Suppressor macrophage treated with lipopolysaccharide for 1 hour (primary cell): ENCODE measurements at places on chromosomes 3 and 15.

DNA sequence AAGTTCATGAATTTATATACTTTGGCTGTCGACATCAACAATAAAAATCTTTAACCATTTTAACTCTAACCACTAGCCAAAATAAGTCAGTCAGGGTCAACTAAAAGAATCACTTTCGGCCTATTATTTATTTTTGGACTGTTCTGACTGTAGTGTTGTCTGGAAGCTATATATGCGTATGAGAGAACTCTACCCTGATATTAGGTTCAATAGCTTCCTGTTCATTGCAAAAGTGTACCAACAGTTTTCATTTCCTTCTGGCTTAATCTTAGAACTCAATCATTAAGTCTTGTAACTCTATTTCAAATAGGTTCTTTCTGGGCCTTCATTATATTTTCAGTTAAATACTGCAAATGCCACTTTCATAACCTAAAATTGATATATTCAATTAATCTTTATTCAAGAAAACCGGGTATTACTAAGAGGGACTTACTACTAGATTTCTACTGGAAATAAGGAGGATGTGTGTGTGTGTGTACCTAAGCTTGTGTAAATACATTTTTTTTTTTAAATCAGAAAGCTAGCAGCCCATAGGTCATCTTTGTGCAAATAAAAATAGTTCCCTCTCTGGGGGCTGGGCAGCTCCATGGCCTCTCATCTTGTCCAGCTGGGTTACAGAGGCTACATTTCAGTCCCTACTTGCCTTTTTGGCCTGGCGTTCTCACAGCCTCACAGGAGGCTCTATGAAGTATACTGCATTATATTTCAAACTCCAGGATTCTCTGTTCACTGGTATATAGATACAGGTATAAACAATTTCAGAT is 5.8 kb downstream of the SERPINI2 start:
- DNase-seq: no peak

DNA sequence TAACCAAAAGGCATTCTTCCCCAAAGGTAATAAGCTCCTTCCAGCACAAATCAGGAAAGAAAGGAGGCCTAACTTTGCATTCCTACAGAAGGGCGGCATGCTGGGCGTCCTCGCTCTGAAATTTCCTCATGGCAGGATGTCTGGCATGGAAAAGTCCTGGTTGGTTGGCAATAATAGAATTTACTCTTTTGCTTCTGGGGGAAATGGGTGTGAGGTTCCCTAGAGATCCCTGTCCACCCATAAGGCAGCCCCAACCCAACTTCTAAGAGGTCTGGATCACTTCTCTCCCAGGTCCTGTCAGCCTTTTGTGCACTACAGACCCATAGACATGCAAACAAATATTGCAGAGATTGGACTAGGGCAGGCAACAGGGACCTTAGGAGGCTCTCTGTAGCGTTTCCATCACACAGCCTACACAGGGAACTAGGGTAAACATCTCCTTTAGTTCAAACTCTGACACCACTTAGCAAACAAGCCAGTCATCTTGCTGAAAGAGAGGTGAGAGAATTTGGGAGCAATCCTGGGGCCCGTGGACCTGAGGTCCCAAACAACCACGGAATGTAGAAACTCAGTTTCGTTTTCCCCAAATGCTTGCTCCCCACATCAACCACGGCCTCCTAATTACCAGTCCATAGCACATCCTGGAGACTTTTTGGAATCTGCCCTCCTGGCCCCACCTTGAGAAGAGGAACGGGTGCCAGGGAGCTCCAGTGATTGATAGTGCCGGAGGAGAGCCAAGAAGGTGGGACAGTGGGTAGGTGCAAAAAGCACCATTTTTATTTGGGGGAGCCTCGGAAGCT is 2.1 kb downstream of the ZIC4 start:
- DNase-seq: no peak

GRCh38 chr3:190345027-190345821 is 23.0 kb upstream of the CLDN1 start:
- DNase-seq: peak; percentile 64

- DNase-seq: no peak
Observed at GRCh38 chr3:69686056-69686455, 53.2 kb upstream of the MITF start.

- DNase-seq: no peak
Observed at GRCh38 chr3:15042936-15043335, 22.2 kb downstream of the MRPS25 start.

GRCh38 chr3:188680189-188680588 is 491.6 kb upstream of the TPRG1 start:
- DNase-seq: no peak

- no peak for DNase-seq
Observed at GRCh38 chr15:81411051-81411450, 37.0 kb upstream of the TMC3 start.

- no peak for DNase-seq
Observed at GRCh38 chr3:59424268-59425010, 374.6 kb upstream of the CFAP20DC start.

DNA sequence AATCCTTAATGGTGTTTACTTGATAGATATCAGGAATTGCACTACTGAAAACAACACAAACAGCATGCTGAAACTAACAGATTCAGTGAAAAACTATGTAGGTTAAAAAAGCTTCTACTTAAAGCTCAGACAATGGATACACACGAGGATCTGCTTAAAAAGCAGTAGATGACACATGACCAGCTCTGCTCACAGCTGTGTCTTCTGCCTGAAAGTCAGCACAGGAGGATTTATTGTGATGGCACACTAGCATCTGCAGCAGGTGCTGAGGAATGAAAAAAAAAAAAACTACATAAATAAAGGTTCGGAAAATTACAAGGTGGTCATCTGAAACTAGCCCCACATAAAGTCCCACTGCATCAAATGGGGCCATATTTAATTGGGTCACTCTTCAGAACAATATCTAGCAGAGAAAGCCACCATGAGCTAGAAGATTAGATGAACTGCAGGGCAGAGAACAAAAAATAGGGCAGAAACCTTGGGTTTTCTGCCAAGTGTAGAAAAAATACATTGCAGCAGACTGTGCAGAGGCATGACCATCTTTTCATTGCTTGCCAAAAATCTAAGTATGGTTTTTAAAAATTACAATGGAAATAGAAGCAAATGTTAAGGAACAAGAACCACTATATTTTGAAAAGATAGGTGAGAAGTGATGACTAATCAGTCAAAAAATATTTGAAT is 13.2 kb upstream of the GOLM2 start:
- no peak for DNase-seq

GRCh38 chr3:54535619-54536018 is 392.2 kb downstream of the LRTM1 start:
- DNase-seq: no peak

DNA sequence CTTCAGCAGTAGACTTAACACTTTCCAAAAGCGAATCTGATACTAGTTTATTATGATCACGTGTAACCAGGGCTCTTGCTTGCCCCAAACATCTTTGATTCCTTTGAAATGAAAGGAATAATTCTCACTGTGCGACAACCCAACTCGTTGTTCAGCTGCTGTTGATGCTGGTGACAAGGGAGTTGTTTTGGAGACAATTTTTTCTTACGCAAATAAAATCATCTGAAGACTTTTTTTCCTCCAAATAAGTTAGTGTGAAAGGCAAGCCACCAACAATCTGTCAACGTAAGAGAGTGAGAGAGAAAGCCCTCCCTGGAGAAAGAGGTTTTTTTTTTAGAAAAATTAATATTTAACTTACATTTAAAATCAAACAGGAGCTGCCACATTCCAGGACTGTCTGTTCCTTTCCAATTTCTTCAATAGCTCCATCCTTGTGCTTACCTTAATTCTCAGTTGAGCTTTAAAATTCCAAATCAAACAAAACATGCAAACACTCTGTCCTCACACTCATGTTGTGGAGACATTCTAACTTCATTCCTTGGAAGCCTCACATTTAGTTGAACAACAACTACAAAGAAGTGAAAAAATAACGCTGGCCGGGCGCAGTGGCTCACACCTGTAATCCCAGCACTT is 4.9 kb upstream of the P3H2 start:
- no peak for DNase-seq

- peak; percentile 59 for DNase-seq
Observed at GRCh38 chr3:31565288-31565687, 32.6 kb downstream of the STT3B start.

GRCh38 chr3:127277561-127277960 is 10.3 kb downstream of the PRR20G start:
- DNase-seq: peak; percentile 89

DNA sequence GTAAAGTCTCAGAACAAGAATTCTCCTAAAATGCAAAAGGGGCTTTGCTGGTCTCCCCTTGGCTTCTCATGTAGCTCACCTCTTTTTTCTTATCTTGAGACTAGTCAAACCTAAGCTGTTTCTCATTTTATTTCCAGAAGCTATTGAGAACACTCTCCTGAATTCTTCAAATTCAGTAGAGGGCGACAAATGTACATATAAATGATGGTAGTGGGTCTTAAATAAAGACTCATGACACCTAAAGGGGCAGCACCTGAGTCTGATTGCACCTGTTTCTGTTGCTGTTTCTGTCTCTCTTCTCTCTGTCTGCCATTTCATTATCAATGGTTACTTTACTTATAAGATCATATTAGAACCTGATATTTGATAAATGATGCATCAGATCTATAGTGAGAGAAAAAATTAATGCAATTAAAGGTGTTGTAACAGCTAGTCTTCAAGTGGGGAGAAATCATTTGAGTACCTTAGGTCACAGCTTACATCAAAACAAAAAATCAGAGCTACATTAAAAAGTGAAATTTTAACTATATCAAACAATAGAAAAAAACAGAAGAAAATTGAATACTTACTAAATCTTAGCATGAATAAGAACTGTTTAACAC is 7.0 kb downstream of the ADIPOQ start:
- peak; percentile 54 for DNase-seq

- DNase-seq: no peak
Observed at GRCh38 chr3:63556401-63556800, 96.1 kb upstream of the SNTN start.

- peak; percentile 4 for DNase-seq
Observed at GRCh38 chr3:75176937-75177336, 487.2 kb upstream of the FRG2C start.

- no peak for DNase-seq
Observed at GRCh38 chr3:61793056-61793455, 231.7 kb downstream of the PTPRG start.
